ENCODE measurements at places on chromosomes 1 and 21.

GRCh38 chr1:145997016-145997717 lies 788 bp upstream of the TXNIP start:
- DNase-seq, result peak; percentile 77

- DNase-seq, result peak; percentile 57
These were observed 7.0 kb upstream of the TRIM45 start for GRCh38 chr1:117128323-117129079.

DNA sequence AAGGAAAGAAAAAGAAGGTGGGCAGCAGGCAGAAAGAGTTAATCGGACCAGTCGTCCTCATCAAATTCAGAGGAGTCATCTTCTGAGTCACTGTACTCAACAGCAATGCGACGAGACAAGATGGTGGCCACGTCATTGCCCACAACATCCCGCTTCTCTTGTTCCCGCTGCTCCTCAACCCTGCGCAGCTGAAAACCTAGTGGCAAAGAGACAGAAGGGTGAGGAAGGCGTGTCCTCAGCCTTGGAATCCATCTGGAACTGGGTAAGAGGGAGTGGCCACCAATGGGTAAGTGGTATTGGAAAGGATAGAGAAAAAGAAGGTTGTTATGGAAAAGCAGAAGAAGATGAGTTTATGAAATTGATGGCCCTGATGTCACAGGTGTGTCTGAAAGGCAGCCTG lies 15.7 kb downstream of the GPR3 start:
- DNase-seq, result no peak

DNA sequence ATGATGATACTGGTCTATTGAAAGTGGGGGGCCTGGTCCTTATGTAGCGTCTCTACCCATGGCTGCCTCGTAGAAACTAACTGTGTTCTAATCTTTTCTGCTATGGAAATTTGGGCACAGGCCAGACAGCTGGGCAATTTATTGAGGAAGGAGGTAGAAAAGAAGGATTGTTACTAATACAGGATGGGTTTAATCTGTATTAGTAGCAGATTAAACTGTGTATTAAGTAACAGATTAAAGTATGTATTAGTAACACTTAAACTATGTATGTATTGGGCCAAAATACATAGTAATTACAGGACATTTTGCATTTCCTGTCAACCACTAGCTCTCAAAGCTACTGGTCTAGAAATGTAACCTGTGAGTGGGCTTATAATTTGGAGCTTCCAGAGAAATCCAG lies 142.0 kb downstream of the MAST2 start:
- DNase-seq, result no peak

DNA sequence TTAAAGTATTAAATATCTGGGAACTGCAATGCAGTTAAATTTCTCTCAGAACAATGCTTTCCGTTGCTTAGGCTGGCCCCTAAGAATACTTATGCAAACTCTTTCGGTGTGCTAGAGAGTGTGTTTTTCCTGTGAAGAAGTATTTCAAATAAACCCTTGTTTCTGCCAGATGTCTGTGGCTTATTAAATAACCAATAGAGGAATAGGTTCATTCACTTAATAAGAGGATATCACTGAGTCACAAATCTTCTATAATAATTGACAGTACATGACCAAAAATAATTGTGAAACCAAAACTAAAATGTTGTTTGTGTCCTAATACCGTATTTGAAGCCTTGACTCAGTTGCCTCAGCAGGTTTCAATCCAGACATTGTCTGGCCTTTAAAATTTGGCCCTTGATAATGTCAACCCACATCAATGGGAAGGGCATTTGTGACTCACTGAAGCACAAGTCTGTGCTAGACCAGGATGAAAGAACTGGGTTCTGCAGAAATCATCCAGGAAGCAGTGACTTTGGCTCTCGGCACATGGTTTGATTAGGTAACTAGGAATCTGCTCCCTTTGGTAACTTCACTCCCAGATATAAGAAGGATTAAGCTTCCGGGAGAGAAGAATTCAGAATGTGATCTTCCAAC lies 104.2 kb upstream of the BARHL2 start:
- no peak for DNase-seq

- no peak for DNase-seq
These were observed 4.8 kb downstream of the UMODL1 start for GRCh38 chr21:42075686-42076471.

DNA sequence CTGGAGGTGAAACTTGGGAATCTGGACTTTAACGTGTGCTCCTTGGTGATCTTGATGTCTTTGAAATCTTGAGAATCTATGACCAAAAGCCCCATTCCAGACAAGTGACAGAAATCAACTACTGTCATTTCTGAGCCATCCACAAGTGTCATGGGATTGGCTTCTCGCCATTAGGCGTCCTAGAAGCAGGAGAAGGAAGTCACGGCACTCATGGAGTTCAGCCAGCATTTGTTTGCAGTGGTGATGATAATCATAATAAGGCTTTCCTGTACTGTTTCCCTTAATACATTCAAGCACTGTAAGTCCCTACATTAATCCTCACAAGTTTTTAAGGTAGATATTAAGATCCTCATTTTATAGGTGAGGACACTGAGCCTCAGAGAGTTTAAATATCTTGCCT lies 11.9 kb downstream of the F5 start:
- no peak for DNase-seq

DNA sequence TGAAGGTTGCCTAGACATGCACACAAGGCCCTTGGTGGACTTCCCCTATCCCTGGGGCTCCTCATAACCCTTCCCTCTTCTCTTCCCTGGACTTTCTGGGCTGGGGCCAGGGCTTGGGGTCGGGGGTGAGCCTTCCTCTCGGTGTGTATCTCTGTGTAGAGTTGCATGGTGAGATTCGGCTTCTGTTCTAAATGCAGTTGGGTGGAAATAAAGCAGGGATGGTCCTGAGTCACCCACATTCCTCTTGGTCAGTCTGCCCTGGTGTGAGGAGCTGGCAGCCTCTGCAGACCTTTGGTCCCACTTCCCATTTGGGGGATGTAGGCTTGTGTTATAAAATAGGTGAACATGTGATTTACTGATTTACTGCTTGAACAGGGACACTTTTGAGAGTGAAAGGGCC lies 38.0 kb downstream of the ADARB1 start:
- no peak for DNase-seq

- DNase-seq, result no peak
These were observed 143.1 kb downstream of the IFI44 start for GRCh38 chr1:78792756-78793155.

DNA sequence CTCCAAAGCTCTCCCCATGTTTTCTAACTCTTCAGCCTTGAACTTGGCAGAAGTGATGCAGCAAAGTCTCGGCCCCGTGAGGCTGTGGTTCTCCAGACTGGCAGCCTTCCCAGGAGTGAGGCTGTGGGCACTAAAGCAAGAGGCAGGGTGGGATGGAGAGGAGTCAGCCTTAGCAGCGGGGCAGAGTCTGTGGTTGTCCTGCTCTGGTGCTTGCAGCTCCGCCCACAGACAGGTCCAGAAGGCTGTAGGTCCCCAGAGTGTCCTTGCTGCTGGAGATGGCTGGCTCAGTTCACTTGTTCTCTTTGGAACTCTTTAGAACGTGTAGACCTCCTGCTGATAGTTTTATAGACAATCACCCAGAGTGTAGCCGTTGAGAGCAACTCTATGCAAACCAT lies 142.6 kb downstream of the AJAP1 start:
- DNase-seq, result peak; percentile 20

Measured in NAMALWA (cell line).